Right ventricle myocardium inferior (tissue), 1 donor: ENCODE measurements at places on chromosomes 12 and 14.
A peak's percentile ranks its signal among the peaks of the same experiment; 100 is the strongest.

GRCh38 chr12:58588770-58589169 lies 331.5 kb downstream of the LRIG3 start:
- no peak for DNase-seq

DNA sequence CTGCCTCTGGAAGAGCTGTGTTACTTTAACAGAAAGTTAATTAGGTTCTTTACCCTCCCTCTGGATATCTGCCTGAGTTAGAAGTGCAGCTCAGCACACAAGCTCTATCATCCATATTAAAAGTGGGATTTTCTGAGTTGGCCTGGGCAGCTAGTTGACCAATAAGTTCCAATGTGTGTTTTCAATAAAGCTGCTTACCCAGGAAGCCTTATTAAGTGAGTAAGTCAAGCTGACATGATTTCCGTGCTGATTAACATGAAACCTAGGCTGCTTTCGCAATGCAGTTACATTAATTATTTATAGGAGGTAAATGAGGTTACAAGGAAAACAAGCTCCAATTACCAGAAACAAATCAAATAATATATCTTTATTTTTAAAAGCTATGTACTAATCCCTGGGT lies 4.8 kb downstream of the NEUROD4 start:
- no peak for DNase-seq

GRCh38 chr12:121748571-121749265 lies 36.2 kb downstream of the TMEM120B start:
- peak; percentile 43 for DNase-seq

GRCh38 chr14:36579573-36580140 lies 2.8 kb downstream of the NKX2-8 start:
- DNase-seq: no peak

DNA sequence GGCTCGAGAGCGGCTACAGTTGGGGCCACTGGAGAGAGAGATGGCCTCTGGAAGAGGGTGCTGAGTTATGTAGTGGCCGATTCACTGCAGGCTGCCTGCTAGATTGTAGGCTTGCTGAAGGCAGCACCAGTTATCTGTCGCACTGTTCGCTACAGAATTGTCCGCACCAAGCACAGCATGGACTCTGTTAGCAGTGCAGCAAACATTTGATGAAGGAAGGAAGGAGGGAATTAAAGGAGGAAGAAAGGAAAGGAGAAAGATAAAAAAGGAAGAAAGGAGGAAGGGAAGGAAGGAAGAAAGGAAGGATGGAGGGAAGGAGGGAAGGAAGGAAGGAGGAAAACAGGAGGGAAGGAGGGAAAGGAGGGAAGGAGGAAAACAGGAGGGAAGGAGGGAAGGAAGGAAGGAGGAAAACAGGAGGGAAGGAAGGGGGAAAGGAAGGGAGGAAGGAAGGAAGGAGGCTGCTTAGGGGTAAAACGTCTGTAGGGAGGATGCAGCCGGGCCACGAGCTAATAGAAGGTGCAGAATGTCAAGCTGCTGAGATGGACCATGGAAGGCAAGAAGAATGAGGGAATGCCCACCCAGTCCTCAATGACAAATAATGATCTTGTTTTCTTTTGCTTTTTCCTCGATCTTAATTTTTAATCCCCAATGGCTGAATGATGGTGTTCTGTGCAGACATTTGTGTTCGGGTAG lies 27.3 kb upstream of the ADIPOR2 start:
- DNase-seq: no peak

DNA sequence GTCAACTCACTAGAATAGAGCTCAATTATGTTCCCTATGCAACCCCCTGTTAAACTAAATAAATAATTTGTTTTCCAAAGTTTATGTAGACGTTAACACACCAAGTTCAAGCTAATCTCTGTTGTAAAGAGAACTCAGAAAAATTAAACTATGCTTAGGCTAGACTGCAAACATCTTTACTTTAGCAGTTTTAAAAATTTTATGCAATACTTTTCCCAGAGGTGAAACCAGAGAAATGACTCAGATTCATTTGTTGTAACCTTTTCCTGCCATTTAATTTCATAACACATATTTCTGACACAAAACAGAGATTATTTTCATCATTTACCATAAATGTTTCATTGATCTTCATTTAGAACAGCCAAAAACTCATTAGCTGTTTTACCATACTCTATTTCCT lies 27.4 kb downstream of the ABCC9 start:
- DNase-seq: no peak

GRCh38 chr12:68381476-68382219 lies 49.5 kb upstream of the MDM1 start:
- no peak for DNase-seq

DNA sequence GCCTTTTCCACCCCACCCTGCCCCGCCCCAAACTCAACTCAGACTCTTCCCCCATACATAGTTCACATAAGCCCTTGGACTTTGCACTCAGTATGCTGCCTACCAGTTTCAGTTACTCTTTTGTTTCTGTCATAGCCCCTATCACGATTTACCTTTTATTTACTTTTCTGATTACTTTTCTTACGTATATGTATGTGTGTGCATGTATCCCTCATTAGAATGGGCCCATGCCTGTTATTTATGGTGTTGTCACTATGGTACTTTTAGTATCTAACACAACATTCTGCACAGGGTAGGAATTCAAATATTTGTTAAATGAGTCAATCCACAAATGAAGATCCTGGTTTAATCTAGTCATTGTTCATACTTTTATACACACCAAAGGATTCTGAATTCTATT lies 16.5 kb upstream of the LUM start:
- DNase-seq: no peak

- no peak for DNase-seq
Observed at GRCh38 chr12:2691345-2692071, 103.3 kb upstream of the FKBP4 start.

GRCh38 chr12:132909030-132909368 lies 21.6 kb upstream of the CHFR start:
- DNase-seq: no peak

DNA sequence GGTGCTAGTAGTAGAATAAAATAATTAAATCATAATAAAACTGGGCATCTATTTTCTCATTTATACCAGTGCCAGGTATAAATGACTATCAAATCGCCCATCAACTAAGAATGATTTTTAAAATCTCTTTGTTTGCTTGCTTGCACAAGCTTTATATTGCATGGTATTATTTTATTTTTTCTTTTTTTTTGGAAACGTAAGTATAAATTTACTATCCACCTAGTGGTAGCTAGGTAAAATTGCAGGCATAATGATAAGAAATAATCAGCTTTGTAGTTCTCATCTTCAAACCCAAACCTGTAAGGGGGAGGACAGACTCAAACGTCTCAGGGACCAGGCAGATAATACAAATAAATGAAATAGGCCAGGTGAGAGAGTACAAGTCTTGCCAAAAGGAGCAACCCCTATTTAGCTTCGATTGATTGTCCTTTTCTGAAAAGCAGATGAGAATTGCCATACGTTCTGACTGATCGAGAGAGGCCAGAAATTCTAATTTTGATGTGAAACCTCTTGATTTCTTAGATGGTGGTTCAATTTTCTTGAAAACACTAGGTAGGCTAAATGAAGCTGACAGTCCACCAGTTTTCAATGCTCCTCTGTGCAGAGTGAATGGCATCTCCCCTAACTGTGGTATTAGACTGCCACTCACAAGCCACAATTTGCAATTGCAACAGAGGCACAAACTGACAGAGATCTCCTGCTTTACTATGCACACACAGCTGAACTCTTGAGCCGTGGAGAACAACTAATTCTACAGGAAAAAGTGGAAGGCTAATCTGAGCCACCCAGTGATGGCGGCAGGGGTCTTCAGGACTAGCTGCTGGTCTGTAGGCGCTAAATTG lies 189.3 kb downstream of the DACT1 start:
- DNase-seq: no peak

DNA sequence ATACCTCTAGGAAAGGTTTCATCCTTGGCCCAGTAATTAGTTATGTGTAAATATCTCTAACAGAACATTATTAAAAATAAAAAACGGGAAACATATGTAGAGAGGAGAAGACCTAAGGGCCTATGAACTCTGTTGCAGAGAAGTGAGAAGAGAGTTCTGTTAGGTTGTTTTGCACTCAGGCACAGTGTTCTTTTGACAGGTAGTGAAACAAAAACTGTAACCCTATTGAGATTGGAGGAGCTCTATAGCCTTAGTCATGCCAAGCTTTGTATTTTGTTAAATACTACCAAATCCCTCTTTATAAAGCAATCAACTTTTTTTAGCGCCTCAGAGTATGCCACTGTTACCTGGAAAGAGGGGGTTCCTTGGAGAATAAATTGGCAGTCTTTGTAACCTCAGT lies 77.6 kb downstream of the CNTN1 start:
- DNase-seq: no peak

- DNase-seq: peak; percentile 91
Observed at GRCh38 chr14:21038441-21039422, 3.4 kb upstream of the RNASE7 start.

DNA sequence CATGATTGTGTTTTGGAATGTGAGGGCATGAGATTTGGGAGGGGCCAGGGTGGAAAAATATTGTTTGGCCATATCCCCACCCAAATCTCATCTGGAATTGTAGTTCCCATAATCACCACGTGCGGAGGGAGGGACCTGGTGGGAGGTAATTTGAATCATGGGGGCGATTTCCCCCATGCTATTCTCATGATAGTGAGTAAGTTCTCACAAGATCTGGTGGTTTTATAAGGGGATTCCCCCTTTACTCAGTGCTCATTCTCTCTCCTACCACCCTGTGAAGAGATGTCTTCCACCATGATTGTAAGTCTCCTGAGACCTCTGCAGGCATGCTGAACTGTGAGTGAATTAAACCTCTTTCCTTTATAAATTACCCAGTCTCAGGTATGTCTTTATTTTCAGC lies 15.7 kb downstream of the OR10P1 start:
- DNase-seq: no peak

DNA sequence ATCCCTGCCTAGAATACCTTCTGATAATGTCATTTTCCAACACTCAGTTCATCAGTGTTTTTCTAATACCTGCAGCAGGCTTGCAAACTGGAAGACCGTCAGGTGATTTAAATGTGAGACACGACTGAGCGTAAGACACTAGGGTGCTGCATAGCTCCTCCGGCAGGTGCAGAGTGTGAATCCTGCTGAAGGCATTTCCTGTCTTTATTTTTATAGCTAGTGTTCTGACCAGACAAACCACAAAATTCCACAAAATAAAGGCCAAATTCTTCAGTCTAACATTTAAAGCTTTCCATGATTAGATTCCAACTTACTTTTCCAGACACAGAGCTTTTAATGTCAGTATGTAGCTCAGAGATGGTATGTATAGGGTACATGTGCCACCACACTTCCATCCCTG lies 70.7 kb downstream of the BBS10 start:
- no peak for DNase-seq

GRCh38 chr14:78081245-78081644 lies 88.9 kb upstream of the NRXN3 start:
- no peak for DNase-seq

GRCh38 chr14:54769951-54770863 lies 132.4 kb downstream of the GCH1 start:
- no peak for DNase-seq

DNA sequence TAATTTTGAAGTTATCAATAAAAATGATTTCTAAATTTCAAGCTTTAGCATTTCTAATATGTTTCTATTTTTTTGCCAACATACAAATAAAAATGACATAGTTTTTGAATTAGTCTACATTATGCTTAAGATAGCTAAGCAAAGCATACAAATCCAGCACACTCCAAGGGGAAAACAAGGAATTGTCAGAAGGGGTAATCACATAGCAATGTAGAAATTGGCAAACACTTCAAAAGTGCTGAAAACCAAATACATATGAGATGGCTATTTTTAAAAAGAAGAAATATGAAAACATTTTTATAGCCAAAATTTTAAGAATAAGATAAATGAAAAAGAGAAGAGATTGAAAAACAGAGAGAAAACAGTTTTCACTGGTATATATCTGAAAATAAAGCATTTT lies 308.0 kb downstream of the SLC6A15 start:
- DNase-seq: no peak

GRCh38 chr12:116881877-116882507 lies 751 bp upstream of the HRK start:
- DNase-seq: no peak

- no peak for DNase-seq
Observed at GRCh38 chr12:94560431-94561221, 89.7 kb downstream of the TMCC3 start.

DNA sequence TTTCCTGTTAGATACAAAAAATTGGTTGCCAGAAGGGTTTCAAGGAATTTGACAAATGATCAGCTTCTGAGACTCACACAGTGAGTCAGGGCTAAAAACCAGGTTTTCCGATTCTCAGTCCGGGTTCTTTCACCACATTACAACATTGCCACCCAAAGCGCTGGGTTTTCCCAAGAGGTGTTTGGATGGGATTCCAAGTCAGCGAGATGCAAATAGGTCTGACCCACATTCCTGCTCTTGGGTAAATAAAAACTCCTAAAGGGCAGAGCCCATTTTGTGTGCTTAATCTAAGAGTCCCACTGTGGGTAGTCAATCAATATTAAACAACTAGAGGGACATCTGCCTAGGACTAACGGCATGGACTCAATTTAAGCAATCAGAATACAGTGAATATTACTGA lies 5.4 kb upstream of the RIC8B start:
- DNase-seq: no peak

GRCh38 chr12:5047729-5048128 lies 4.0 kb downstream of the KCNA5 start:
- DNase-seq: no peak

- no peak for DNase-seq
Observed at GRCh38 chr14:60515511-60516289, 6.8 kb downstream of the SIX6 start.

- peak; percentile 67 for DNase-seq
Observed at GRCh38 chr12:52179396-52179973, 12.3 kb downstream of the KRT80 start.

- no peak for DNase-seq
Observed at GRCh38 chr14:77416836-77417235, 6.5 kb downstream of the NOXRED1 start.

DNA sequence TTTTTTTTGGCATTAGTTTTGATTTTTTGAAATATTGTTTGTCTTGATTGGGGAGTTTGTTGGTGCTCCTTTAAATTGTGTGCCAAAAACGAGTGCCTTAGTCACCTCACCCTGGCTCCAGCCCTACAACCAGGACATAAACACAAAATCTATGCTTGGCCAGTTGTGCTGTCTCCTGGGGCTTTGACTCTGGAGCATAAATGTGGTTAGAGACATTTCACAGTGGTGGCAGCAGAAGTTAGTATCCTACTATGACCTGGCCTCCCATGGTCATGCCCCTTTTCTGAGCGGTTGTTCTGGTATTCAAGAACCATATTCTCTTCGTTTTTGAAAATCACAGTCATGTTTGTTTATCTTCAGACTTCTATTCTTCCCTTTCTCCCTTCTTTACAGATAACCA lies 70.7 kb upstream of the PSMA6 start:
- no peak for DNase-seq

- DNase-seq: no peak
Observed at GRCh38 chr12:69068448-69068847, 135.5 kb upstream of the CPM start.

- no peak for DNase-seq
Observed at GRCh38 chr14:104337351-104337750, 199.0 kb downstream of the KIF26A start.

- DNase-seq: no peak
Observed at GRCh38 chr14:70082394-70082793, 106.4 kb downstream of the SLC8A3 start.
